Brain microvascular endothelial cell (primary cell): ENCODE measurements at places on chromosomes 7 and 10.
A peak's percentile ranks its signal among the peaks of the same experiment; 100 is the strongest.

DNA sequence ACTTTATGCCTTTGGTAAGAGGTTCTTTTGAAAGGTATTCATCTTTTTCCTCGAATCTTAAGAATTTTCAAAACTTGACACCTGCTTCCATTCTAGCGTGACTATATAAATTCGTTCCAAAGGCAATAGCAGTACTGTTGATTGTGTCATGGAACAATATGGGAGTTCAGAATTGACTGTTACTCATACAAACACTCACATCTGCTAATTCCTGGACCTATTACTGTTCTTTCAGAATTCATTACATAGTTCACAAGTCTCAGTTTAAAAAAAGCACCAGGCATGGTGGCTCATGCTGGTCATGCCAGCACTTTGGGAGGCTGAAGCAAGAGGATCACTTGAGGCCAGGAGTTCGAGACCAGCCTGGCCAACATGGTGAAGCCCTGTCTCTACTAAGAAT is 80.9 kb downstream of the CACNB2 start:
- DNase-seq: no peak

DNA sequence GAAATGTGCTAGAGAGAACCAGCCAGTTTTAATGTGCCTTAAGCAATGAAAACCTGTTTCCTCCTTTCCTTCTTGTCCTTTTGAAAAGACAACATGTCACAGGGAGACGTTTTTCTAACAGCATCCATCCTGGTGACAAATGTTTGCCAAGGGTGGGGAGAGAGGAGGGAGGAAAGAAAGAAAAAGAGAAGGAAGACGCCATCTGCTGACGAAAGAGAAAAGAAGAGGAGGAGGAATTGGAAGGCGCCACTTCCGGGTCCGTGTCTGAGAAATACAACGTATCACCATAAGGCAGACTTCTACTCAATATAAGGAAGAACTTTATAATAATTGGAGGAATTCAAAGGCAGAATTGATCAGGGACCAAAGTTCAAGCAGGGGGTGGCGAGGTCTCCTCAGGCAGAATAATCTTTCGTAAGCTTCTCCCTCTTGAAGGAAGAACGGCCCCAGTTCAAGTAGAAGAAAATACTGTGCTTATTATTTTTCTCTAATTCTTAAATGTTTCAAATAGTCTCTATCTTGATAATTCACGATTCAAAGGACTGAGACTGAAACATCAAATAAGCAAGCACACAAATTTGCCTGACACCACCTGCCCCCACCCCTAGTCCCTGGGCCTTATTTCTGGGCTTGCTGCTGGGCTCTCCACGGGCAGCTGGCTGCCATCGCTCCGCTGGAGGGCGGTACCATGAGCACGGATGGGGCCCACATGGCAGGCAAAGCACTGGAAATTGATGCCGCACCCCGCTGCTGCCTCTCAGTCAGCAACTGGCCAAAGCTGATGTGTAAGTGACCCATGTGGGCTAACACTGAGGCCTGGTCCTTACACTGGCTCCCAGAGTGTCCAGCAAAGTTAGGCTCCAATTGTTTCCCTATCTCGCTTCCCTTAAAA is 273.7 kb upstream of the KLF14 start:
- peak; percentile 72 for DNase-seq

DNA sequence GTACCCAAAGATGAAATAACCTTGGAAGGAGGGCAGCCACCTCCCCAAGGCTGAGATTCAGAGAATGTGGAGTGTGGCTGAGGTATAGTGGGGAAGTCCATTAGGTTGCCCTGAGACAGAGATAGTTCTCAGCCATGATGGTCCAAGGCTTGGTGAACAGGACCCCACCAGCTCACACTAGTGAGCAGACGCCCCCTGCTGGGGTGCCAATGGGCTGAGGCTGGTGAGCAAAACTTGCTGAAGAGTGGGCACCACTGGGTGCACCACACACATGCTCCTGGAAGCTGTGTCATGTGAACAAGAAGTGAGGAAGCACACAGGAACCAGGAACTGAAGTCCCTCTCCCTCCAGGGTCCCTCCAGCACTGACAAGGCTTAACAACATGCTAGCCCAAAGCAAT is 8.9 kb downstream of the FBXL13 start:
- DNase-seq: peak; percentile 15

DNA sequence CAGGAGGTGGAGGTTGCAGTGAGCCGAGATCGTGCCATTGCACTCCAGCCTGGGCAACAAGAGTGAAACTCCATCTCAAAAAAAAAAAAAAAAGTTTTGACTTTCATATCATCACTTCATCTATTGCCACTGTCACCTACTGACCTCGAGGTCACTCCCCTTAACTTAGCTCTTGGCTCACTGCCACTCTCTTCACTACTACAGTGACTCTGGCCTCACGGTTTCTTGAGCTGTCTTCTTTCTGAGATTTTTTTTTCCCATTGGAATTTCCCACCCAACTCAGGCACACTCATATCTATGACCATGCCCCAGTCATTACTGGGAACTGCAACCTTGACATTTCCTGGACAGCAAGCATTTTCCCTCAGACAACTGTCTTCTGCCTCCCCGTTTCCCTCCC is 42.6 kb upstream of the C7orf33 start:
- DNase-seq: no peak

DNA sequence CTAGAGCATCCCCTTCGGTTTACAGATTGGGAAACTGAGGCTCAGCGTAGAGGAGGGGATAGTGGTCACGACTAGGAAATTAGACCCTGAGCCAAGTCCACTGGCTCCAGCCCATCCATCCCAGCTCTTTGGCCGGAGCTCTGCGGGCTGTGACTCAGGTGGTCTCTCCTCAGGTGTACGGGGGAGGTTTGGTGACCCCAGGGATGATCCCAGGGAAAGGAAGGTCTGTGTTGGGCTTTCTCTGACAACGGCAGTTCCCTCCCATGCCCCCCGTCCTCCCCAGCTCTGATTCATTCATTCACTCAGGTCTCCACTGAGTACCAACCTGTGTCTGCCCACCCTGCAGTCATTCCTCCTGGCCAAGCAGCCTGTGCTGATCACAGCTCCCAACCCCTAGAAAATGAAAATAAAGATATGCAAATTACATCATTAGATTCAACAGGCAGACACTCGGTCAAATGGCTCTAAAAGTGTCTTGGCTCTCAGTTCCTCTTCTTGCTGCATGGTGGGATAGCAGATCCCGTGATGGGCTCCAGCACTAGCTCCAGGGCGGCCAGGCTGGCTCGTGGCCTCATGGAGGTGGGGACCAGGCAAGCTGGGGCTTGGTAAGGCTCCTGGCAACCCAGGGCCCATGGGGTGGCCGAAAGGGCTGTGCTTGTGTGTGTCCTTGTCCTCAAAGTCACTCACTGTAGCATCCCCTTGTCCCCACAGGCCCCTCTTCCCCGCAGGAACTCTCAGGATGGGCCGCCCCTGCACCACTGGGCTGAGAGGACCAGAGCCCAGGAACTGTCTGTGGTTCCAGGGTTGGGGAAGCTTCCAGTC is 37.8 kb downstream of the CLRN3 start:
- no peak for DNase-seq

DNA sequence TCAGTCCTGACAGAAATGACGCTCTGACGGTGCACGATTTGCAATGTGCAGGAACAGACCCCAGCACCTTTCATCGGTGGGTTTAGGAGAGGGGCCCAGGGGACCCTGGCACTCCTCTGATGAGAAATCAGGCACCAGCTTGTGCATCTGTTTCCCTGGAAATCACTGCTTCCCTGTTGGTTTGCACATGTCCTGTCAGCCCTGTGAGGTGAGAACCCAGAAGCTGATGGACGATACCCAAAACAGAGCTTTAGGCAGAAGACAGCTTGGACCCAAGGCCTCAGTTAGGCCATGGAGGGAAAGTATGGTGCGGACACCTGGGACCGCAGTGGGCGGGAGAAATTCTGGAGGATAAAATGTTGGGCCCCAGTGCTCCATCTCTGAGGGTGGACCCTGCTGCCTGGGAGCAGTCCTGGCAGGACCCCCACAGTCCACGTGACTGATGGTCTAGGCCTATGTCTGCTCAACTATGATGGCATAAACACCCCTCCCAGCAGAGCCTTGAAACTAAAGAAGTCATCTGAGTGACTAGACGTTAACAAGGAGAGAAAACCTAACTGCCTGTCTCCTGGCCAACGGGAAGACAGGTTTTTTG is 242.8 kb downstream of the PTPRN2 start:
- no peak for DNase-seq

DNA sequence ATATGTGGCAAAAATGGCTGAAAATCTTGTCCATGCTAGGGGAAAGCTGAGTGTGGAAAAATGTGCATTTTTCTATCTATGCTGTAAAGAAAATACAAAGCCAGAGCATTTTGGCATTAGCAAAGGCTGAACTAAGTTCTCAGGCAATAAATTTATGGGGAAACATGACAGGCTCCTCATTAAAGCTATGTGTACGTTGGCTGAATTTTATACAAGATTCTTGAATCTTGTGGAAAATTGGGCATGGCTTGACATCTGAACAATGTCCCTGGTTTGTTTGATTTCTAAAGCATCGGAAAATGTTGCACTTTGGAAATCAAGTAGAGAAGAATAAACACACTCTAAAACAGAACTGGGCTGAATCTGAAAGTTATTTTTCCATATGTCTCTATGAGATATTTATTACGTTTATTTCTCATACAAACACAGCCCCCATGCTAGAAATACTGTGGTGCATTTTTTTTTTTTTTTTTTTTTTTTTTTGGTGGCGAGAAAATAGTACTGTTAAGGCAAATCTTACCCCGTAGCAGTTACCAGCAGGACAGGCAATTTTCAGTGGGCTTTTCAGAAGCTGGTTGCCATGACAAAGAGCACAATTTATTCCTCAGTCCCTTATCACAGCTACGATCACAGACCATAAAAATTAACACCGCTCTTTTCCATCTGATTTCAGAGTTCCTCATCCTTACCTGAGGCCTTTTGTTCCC is 16.9 kb downstream of the CPA1 start:
- DNase-seq: no peak
